ENCODE measurements at places on chromosomes 6 and 20. TPM values are rescaled to one million over a fixed set of nuclear protein-coding genes. Genes with fewer than 3 reads are reported as not detected.

Gene RAB32
- 54.6 TPM for polyA plus RNA-seq

Gene TAGAP
- 4.9 TPM for polyA plus RNA-seq

Gene HLA-DRA
- 626 TPM for polyA plus RNA-seq

Gene MLIP
- 1.6 TPM for polyA plus RNA-seq

Gene TOX2
- 43.8 TPM for polyA plus RNA-seq

Gene RIPOR2
- 15.1 TPM for polyA plus RNA-seq

Gene BTN1A1
- polyA plus RNA-seq: 0.30 TPM

Gene FNDC1
- 4.9 TPM for polyA plus RNA-seq

DNA sequence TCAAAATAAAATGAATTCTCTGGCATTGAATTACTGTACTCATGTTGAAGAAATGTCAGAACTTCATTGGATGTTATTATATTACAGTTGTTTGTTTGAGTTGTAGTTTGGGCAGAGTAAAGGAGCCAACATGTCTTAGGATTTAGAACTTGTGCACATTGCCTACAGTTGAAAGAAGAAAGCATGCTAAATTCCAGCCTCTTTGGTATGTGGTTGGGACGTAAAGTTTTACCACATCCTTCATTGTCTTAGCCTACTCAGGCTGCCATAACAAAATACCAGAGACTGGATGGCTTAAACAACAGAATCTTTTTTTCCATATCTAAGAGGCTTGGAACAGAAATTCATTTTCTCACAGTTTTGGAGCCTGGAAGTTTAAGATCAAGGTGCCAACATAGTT is 42.4 kb downstream of the HFE start:
- DNase-seq: no peak

DNA sequence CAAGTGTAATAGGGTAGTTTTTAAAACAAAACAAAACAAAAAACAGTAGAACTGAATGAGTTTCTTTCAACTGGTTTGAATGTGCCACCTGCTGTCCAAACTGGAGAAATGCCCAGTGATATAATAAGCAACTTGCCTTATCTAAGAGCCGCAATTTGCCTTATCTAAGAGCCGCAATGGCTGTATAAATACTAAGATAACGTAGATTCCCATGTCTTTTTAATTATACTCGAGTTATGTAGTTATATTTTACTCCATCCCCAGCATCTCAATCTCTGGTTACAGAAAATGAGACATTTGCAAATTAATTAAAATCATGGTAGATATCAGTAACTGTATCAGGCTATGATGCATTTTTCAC is 67.2 kb downstream of the RPP40 start:
- DNase-seq: no peak

DNA sequence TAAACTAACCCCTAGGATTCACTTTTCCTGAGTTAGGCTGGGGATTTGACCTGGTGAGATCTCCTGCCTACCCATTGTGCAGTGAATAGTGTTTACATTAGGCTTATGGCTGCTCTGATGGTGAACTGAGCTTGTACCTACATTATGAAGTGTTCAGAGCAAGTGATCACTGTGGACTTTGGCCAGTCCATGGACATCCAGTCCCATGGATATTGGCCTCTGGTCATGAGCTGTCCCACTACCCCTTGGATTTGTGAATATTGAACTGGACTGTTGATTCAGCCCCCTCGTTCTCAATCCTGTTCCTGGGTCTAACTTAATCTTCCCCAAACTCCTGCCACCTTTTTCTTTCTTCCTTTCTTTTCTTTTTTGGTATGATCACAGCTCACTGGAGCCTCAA is 13.8 kb downstream of the ASIP start:
- DNase-seq: no peak

DNA sequence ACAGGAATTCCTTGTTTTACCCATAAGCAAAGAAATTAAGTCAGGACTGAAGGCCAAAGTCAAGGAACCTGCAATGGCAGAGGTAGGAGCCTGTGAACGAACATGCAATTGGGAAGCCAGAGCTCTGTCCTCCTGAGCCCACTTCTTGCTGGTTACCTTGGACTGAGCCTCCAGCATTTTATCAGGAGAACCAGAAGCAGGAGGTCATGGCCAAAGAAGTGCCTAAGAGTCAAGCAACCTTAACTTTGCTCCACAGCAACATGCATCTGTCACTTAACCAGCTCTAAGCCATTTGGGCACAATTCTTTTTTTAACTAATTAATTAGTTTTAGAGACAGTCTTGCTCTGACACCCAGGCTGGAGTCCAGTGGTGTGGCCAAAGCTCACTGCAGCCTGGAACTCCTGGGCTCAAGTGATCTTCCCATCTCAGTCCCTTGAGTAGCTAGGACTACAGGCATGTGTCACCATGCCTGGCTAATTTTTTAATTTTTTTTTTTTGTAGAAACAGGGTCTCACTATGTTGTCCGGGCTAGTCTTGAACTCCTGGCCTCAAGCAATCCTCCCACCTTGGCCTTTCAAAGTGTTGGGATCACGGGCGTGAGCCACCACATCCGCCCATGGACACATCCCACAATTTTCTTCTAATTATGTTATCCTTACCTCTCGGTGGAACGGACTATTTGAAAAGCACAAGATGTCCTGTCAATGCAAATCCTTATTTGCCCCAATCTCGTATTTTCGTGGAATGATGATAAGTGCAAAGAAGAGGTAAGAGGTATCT is 334.2 kb downstream of the CD83 start:
- no peak for DNase-seq

DNA sequence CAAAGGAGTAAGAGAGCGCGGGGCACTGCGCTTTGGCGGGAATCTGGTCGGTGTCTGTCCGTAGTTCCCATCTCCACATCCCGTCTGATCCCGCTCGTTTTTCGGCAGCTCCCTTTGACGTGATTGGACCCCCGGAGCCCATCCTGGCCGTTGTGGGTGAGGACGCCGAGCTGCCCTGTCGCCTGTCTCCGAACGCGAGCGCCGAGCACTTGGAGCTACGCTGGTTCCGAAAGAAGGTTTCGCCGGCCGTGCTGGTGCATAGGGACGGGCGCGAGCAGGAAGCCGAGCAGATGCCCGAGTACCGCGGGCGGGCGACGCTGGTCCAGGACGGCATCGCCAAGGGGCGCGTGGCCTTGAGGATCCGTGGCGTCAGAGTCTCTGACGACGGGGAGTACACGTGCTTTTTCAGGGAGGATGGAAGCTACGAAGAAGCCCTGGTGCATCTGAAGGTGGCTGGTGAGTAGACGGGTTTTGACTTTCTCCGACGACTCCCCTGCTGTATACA is 1.4 kb downstream of the BTN1A1 start:
- peak; percentile 53 for DNase-seq

GRCh38 chr20:17482536-17482935 is 48.6 kb downstream of the BFSP1 start:
- DNase-seq: no peak

GRCh38 chr20:63256954-63257353 is 2.7 kb upstream of the NKAIN4 start:
- no peak for DNase-seq

DNA sequence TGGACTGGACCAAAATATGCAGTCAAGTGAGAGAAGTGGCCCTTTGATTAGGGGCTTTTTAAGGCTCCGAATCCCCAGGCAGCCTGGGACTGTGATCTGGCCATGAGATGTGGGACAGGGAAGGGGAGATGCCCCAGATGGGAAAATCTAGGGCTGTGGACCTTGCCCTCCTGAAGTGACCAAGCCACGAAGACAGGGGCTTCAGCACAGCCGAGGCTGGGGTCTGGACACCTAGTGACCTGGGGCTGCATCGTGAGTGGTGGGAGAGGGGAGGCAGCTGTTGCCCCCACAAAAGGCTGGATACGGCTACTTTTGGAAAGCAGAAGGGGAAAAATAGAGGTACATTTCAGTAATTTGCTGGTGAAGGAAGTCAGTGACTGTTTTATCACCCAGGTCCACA is 139.5 kb upstream of the SLC24A3 start:
- no peak for DNase-seq

DNA sequence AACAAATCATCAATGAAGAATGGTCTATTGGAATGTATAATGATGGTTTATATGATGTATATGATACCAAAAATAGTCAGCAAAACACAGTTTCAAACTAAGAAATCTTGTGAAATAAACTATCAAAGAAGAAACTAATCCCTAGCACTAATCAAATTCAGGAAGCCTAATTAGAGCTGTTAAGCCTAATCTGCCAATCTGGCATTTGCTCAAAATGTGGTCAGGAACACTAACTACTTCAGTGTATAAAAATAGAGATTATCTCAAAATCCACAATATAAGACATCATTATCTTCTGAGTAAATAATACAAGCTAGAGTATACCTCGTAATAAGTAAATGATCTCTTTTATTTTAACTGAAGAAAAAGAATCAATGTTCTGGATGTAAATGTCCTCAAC is 12.8 kb upstream of the AKAP7 start:
- DNase-seq: no peak

- no peak for DNase-seq
These were observed 1.9 kb upstream of the ULBP1 start for GRCh38 chr6:149961728-149962425.

DNA sequence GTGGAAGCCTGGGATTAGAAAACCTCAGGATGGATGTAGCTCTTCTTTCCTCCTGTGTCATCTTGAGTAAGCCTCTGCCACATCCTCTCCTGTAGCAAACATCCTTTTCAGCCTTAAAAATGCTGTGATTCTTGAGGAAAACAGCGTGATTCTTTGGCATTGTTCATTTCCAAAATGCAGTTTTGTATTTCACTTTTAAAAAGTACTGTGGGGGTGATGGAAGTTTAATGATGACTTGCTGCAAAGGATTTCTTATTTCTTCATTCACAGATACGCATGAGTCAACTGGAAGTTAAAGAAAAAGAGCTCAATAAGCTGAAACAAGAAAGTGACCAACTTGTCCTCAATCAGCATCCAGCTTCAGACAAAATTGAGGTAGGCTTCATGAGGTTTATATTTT is 23.9 kb upstream of the SNRNP48 start:
- DNase-seq: no peak

DNA sequence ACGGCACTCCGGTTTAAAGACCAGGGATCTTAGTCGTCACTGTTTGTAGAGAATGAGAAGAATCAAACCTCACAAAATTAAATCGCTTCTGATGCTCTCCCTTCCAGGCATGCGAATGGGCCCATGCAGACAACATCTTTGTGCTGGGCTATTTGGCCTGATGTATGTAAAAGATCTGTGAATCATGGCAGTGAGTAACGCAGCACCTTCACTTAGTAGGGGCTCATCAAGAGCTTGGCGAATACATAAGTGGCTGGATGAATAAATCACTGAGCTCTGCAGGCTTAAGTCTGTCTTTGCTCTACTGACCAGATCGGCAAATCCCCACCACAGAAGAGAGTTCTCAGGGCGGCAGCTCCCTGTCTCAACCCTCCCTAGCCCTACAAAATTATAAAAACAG is 44.8 kb upstream of the AFDN start:
- DNase-seq: no peak

- no peak for DNase-seq
These were observed 156.5 kb downstream of the CDK19 start for GRCh38 chr6:110658631-110659211.

DNA sequence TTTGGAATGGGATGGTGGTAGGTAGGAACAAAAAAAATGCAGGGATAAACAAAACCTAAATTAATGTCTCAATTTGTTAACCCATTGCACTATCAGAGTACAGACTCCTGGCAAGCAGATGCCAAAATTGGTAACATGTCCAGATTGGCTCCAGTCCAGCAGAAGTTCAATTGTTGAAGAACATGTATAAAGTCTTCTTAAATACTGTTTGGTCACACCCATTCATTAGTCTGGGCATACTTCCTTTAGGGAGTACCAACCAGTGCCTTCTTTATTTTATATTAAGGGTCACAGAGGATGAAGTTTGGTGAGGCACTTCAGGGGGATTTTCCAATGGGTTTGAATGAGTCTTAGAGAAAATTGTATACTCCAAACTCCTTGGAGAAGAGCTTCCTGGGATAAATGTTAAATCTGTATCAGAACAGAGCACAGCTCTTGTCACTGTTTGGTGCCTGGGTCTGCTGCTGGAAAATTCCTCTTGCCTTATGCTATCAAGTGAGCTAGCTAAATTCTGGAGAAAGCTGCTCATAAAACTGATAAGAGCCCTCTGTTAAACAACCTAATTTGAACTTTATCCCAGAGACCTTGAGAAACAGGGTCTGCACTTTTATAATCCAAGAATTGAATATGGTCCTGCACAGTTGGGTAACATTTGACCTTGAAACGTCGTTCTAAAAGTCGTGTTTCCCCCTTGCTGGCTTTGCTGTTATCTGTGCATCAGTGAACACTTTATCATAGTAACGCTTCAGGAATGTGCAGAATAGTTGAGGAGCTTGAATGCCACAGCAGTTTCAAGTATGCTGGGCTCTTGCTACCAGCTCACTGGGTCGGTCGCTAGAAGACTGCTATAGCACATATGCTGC is 334.1 kb upstream of the CITED2 start:
- DNase-seq: no peak

DNA sequence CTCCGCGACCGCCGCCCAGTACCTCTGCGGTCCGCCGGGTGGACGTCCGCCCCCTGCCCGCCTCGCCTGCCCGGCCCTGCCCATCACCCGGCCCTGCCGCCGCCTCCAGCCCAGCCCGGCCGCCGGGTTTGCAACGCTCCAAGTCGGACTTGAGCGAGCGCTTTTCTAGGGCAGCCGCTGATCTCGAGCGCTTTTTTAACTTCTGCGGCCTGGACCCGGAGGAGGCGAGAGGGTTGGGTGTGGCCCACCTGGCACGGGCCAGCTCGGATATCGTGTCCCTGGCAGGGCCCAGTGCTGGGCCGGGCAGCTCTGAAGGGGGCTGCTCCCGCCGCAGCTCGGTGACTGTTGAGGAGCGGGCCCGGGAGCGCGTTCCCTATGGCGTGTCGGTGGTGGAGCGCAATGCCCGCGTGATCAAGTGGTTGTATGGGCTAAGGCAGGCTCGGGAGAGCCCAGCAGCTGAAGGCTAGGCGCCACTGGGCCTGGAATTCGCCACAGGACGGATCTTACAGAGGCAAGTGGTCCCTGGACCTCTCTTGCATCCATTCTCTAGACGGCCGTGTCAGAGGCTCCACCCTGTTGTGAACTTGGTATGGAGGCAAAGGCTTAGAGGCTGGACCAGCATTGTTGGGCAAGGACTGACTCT is 11.8 kb downstream of the FAM110A start:
- no peak for DNase-seq

GRCh38 chr20:46316984-46317684 is 8.8 kb upstream of the CDH22 start:
- no peak for DNase-seq

GRCh38 chr6:90184334-90185298 is 112.0 kb downstream of the BACH2 start:
- DNase-seq: no peak
